ENCODE measurements at places on chromosomes 5 and 9.
A peak's percentile ranks its signal among the peaks of the same experiment; 100 is the strongest.

DNA sequence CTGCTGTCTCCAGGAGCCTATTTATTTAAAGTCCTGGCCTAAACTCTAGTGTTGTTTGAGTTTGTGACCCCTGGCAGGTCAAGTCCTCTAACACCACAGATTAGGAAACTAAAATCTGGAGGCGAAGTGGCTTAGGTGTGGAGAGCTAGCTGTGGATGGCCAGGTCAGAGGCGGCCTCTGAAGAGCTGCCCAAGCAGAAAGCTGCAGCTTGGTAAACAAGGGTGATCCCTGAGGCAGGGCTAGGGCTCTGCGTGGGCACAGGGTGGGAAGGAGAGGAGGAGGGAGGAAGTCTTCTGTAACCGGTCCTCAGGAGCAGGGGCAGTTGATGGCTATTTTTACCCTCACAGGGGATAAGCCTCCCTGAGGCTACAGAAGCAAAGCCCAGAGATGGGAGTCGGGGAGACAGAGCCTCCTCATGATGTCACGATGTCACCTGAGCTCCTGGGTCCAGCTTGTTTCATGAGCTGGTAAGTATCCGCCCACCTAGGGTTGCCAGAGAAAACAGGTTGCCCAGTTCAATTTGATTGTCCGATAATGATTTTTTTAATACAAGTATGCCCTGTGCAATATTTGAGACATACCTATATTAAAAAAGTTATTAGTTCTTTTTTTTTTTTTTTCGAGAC lies 25.9 kb upstream of the BOD1 start:
- DNase-seq = no peak

GRCh38 chr5:158524070-158524469 lies 575.6 kb downstream of the EBF1 start:
- no peak for DNase-seq

- peak; percentile 24 for DNase-seq
Measured at GRCh38 chr9:129250786-129251185, 72.7 kb upstream of the IER5L start.

GRCh38 chr5:108935611-108936010 lies 187.9 kb downstream of the FER start:
- DNase-seq = no peak

- DNase-seq = no peak
Measured at GRCh38 chr5:68332080-68332451, 116.5 kb downstream of the PIK3R1 start.

- DNase-seq = no peak
Measured at GRCh38 chr5:109947667-109948066, 257.9 kb downstream of the MAN2A1 start.

- DNase-seq = no peak
Measured at GRCh38 chr5:77643654-77644370, 5.3 kb upstream of the OTP start.

DNA sequence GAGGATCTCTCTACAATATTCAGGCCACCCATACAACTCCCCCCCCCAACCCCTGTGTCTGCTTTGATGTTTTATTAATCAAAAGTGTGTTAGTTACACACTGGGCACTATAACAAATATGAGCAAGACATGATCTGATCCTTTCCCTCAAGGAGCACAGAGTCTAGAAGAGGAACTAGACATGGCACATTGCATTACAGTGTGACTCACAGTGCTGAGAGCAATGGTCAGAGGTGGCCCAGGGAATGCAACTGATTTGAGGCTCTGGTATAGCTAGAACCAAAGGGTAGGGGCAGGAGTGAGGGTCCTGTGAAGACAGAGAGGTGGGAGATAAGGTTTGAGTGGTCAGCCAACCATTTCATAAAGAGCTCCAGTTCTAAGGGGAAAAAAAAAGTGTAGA lies 539.2 kb downstream of the ACTL7B start:
- no peak for DNase-seq

- peak; percentile 30 for DNase-seq
Measured at GRCh38 chr5:134555890-134556311, 30.4 kb downstream of the JADE2 start.

DNA sequence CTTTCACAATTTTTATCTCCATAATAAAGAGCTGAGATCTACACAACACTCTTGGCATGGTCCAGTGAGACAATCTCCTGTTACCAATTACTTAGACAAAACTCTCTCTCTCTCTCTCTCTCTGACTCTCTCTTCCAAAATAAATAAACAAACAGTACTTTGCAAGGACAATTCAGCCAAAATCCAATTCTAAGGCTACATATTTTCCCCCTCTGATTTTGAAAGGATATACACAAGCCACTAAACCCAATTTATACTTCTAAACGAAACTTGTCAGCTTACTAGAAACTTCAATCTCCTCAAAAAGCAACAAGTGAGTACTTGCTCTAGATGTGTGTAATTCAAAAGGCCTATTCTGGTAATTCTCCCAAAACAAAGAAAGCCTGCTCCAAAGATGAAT lies 26.3 kb upstream of the TNPO1 start:
- no peak for DNase-seq

DNA sequence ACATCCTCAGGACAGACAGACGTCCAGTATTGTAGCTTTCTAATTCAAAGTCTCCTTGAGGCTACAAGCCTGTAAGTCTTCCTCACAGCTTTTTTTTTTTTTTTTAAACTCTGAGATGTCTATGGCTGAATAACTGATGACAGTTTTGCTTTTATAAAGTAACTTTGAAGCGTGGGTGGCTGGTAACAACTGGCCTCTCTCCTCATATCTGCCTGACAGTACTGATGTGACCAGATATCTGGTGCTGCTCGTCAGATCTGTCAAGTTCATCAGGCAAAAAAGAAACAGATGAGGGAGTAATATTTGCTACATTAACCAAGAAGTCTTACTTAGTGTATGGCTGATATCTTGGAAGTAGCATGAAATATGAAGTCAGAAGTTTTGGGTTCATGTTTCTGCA lies 72.6 kb downstream of the GDNF start:
- DNase-seq = no peak

DNA sequence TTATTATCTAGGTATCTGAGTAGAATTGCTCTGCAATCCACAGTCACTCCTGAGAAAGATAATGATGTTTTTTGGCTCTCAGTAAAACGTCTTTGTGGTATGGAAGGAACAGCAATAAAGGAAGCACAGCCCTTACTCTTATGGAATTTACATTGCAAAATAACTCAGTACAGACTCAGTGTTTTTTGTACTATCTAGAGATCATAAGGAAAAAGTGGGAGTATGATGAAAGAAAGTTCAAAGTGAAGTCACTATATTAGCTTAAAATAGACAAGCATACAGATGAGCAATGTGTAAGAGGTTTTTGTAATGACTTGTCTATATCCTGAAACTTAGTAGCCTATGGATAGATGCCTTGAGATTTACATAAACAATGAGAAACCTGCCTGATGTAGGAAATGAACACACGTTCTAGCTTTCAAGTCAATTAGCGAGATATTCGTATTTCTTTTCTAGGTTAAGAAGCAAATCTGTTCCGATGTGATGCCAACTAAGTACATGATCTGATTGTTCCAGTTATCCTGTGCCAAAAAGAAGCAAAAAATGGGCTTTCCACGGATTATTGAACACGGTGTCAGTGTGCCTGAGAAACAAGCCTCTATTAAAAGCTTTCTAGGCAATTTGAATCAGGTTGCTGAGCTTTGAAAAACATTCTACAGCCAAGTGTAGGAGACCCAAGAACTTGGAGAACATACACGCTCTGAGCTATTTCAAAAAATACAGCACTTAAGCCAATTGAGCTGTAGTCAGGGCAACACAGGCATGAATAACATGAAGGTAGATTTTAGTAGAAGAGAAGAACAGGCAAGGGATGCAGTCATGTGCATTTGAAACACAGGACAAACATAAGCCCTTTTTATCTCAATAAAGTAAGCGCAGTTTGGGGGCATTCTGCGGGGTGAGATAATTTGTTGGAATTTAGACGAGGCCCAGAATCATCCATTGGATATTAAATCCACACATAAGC lies 86.3 kb upstream of the TAF11L2 start:
- no peak for DNase-seq

- no peak for DNase-seq
Measured at GRCh38 chr5:44795496-44795895, 13.3 kb upstream of the MRPS30 start.

- no peak for DNase-seq
Measured at GRCh38 chr9:82583524-82583923, 479.4 kb downstream of the RASEF start.

- DNase-seq = no peak
Measured at GRCh38 chr9:110538647-110539041, 40.9 kb downstream of the SVEP1 start.

GRCh38 chr9:38671372-38671731 lies 48.6 kb downstream of the FAM240B start:
- no peak for DNase-seq

GRCh38 chr9:134618163-134618832 lies 23.3 kb upstream of the COL5A1 start:
- no peak for DNase-seq

- DNase-seq = no peak
Measured at GRCh38 chr9:129939431-129939830, 103.6 kb downstream of the FNBP1 start.

DNA sequence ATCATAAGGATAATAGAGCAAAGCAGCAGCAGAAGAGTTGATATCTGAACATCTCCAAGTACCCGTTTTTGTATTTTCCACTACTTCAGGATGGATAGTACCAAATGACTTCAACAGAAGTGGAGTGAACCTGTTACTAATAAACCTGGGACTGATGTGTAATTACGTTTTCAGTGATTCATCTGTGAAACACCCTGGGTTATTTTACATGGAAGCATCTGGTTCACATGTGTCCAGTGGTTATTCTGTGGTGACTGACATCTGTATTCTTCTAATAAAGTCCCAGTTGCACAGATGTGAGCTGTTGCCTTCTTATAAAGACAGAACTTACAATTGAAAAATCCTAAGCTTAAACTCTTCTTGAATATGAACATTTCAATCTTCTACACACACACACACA lies 139.7 kb upstream of the VCAN start:
- DNase-seq = no peak

DNA sequence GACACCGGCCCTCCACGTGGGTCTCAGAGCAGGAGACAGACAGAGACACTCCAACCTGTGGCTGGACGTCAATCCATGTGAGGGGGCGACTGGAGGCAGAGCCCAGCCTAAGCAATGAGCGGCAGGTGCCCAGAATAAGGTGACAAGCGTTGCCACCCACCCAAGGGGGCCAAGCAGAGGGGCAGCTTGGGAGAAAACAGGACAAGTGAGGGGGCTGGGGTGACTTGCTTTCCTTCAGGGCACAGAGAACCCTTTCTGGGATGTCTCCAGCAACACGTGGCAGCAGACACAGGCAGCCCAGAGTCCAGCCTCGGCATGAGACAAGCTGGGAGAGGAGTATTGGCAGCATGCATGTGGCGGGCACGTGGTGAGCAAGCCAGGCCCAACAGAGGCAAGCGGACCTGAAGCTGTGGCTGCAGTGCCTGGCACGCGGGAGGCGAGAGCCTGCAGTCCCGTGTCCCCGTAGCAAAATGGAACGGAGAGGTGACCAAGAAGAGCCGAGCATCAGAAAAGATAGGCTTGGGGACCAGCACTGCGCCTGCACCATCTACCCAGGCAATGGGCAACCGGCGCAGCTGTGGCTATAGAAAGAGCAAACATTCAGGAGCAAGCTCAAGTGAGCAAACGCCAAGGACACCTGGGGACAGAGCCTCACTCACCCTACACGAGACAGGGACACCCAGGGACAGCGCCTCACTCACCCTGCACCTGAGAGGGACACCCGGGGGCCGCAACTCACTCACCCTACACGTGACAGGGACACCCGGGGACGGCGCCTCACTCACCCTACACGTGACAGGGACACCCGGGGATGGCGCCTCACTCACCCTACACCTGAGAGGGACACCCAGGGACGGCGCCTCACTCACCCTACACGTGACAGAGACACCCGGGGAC lies 6.2 kb downstream of the TERT start:
- DNase-seq = no peak

- no peak for DNase-seq
Measured at GRCh38 chr5:25863811-25864210, 1174.6 kb downstream of the CDH9 start.

DNA sequence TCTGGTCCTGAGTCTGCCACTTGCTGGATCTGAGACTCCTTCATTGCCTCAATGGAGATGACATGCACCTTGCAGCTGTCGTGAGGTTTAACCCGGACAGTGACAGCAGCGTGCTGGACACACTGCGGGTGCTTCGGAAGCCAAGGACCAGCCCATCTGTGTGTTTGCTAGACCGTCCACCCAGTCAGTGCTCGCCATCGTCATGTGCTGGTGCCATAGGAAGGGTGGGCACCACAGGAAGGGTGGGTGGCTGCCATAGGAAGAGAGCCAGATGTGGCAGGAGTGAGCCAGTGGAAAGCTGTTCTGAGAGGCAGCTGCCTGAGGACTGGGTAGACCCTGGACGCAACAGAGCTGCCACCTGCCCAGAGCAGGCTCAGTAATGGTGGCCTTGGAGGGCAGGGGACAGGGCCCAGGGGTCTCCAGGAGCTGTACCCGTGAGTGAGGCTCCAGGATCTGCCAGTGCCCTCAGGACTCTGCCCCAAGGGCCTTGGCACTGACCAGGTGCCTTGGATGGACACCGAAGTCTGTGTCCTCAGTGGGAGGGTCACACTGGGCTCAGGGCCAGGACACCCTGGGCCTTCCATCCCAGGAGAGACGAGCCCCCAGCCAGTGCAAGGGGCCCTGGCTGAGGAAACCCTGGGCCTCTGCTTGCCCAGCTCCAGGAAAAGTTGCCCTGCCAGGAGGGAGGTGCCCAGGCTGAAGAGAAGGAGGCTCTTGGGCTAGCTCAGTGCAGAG lies 21.8 kb downstream of the FLT4 start:
- no peak for DNase-seq

GRCh38 chr5:2009986-2010914 lies 127.5 kb upstream of the IRX4 start:
- DNase-seq = no peak

DNA sequence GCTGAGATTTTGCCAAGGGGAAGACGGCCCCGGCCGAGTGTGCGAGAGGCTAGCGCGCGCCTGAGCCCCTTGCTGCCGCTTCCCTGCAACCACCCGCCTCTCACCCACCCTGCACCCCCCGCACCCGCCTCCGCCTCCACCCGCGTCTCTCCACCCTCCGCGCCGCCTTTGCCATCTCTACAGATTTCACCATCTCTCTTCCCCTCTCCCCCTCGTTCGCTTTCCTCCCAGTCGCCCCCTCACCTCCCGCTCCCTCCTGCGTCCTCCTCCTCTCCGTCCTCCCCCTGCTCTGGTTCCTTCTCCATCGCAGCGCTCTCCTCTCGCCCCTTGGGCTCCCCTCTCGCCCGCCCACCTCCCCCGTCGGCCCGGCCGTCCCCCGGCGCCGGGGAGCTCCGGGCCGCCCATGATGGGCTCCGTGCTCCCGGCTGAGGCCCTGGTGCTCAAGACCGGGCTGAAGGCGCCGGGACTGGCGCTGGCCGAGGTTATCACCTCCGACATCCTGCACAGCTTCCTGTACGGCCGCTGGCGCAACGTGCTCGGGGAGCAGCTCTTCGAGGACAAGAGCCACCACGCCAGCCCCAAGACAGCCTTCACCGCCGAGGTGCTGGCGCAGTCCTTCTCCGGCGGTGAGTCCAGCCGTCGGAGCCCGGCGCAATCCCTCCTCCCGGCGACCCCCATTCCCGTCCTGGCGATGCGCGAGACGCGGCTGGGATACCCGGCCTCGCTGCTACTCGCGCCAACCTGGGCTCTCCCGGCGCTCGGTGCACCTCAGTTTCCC lies at the start of gene PRDM12:
TSS of gene PRDM12 (plus strand) at position 344 of the 778 bp plus-strand sequence. CDS start at position 404, 60 bp downstream.
- DNase-seq = no peak

- no peak for DNase-seq
Measured at GRCh38 chr9:88435336-88435735, 47.1 kb downstream of the SPIN1 start.
